ENCODE measurements at places on chromosomes 16 and 17. TPM values are rescaled to one million over a fixed set of nuclear protein-coding genes. Genes with fewer than 3 reads are reported as not detected.

Gene HEATR9
- total RNA-seq, result 0.17 TPM

Gene EIF1
- total RNA-seq, result 974 TPM

Gene SLC38A8
- not detected for total RNA-seq

Gene COX10
- total RNA-seq, result 13.5 TPM

Gene PIPOX
- 0.87 TPM for total RNA-seq

Gene TEKT5
- not detected for total RNA-seq

Gene C16orf96
- total RNA-seq, result 0.32 TPM

Gene PRR29
- 0.43 TPM for total RNA-seq

Gene C1QTNF1
- 28.3 TPM for total RNA-seq

Gene HSD17B1
- 1.4 TPM for total RNA-seq

DNA sequence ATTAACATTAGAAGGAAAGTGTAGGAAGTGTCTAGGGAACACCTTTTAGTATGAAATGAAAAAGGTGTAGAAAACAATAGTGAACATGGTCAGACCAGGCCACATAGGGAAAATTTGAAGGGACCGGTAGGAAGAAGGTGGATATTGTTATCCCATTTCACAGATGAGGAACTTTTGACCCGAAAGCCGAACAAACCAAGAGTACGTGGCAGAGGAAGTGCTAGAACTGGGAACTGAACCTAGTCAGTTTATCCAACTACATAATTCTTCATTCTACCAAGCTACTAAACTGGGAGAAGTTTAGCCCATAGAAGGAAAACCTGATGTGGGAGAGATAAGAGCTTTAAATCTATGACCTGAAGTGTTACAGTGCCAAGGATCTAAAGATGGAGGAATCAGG is 43.2 kb downstream of the YPEL2 start:
- DNase-seq, result no peak

DNA sequence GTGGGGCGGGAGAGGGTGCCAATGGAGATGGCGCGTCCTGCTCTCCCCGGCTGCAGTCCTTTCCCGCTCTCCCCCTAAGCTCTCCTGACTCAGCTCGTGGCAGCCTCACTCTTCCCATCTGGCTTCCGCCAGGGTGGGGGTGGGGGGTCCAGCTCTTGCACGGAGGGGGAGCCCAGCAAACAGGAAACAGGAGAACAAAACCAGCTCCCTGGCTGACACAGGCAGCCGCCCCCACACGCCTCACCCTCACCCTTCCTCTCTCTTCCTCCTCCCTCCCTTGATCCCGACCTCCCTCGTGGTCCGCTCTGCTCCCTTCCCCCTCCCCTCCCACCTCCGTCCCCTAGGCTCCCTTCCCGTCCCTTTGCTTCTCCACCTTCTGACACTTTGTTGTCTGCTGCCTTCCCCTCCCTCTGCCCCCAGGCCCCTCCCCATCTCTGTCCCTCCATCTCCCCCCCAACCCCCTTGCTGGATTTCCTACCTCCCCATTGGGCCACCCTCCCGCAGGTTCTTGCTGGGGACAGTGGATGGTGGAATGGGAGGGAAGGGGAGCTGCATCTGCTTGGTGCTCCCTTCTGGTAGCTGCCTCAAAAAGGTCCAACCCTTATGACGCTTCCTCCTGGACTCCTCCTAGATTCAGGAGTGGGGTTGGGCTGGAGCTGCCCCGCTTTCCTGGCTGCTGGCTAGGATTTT is 23.7 kb downstream of the ARHGAP23 start:
- DNase-seq, result no peak

DNA sequence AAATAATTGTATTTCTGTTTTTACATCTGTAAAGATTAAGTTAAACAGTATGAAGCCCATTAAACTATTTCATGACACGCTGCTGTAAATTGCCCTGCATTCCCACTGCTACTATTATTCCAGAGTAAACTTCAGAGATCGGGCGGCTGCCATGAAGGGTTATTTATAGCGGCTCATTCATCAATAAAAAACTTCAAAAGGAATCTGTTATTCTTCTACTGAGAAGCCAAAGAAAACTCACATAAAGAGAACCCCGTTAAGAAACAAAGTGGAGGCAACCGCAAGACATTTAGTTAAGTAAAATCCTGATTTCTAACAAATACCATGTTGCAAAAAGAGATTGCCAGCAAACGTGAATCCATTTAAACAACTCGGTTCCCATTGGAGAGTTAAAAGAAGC is 16.4 kb downstream of the FOXL1 start:
- no peak for DNase-seq

GRCh38 chr17:43553573-43553972 is 7.4 kb upstream of the ETV4 start:
- no peak for DNase-seq

- DNase-seq, result no peak
These were observed 601 bp downstream of the SPNS1 start for GRCh38 chr16:28975158-28975599.

DNA sequence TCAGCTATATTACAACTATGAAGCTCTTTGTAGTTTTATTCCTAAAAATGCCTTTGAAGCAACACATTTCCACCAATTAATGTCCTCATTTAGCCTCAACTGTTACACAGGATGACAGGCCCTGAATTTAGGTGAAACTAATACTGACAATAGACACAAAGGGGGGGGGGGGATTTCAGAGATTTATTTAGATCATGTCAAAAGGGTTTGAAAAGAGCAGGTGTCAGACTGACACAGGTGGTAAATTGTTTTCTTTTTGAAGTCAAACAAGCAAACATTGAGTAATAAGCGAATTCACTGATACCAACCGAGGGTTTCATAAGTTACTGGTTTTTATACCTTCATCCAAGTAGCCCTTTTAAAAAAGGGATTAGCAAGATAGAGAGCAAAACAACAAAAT is 40.8 kb downstream of the KANSL1 start:
- DNase-seq, result no peak

- no peak for DNase-seq
These were observed 198.9 kb downstream of the ABCC12 start for GRCh38 chr16:47956916-47957315.

- peak; percentile 83 for DNase-seq
These were observed 219.3 kb upstream of the GSE1 start for GRCh38 chr16:85393674-85394451.

DNA sequence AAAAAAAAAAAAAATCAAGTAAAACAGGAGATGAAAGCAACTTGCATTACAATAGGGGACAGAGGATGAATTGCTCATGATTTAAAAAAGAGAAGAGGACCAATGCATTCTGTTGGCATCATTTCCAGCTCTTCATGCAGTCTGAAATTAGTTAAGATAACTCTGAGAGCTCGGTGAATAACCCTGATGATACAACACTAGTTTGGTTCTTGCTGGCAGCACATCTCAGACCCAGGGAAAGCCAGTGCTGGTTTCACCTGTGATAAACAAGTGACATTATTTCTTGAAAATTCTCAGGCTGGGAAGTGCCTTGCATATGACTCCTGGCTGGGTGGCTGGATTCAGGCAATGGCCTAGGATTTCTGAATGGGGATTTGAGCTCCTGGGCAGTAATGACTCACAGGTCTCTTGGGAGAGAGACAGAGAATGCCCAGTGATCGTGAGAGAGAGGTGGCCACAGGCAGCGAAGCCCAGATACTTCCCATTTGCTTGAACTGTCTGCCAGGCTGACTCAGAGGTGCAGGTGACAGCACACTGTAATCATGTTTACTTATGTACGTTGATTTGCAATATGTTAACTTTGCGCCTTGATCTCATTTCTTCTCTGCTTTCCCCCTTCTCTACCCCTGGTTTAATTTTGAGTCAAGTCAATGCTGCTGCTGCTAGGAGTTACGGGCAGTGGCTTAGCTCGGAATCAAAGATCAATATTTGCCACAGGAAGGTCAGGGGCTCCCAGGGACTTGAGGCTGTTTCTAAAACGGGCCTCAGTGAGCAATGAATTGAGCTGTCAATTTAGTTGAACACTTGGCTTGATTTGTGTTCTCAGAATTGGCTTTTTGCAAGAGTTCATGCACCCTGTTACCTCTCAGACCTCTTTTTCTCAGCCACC is 27.1 kb downstream of the ARSG start:
- DNase-seq, result no peak

- DNase-seq, result no peak
These were observed 348.9 kb upstream of the DYNLRB2 start for GRCh38 chr16:80191928-80192327.

DNA sequence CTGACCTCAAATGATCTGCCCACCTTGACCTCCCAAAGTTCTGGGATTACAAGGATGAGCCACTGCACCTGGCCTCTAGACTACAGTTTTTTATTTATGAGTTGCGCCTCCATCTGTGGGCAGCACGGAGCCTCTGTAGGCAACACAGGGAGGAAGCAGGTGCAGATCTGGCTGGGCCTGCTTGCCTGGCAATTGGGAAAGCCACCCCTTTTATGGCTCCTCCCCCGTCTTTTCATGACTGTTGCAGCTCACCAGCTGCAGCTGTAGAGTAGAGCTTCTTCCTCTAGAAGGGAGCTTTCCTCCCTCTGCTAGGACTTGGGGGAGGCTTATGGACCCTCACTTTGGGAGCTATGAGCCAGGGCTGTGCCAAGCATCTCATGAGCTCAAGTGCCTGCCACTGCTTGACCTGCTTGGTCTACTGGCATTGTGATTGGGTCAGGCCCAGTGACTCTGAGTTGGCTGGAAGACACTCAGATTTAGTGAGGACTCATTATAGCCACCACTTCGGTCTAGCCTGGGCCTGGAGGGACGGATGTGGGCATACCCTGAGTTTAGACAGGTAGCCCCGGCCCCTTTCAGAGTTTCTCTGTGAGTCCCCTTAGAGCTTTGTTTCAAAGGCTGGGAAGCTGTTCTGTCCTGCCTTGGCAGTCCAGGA is 6.9 kb upstream of the SLC7A6 start:
- no peak for DNase-seq

- peak; percentile 38 for DNase-seq
These were observed 12.8 kb downstream of the PIMREG start for GRCh38 chr17:6456914-6457687.

- no peak for DNase-seq
These were observed 25.3 kb downstream of the VWA3A start for GRCh38 chr16:22117609-22118008.

GRCh38 chr17:927611-928461 is 51.7 kb downstream of the NXN start:
- DNase-seq, result no peak

DNA sequence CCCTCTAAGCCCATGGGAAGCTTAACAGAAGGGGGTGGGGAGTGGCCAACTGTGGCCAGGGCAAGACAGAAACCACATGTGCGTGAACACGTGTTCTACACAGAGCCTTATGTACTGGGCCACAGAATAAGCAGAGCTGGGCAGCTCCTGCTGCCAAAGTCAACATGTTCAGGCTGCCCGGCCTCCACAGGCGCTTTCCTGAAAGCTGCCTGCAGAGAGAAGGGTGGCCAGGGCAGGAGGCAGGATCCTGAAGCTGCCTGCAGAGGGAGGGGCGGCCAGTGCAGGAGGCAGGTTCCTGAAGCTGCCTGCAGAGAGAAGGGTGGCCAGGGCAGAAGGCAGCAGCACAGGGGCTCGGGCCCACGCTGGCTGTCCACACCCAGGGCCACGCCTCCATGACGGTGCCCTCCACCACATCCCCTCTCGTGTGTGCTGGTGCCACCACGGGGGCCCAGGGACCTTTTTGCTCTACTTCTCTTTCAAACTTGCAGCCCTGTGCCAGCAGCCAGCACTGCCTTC is 79.5 kb downstream of the ANKRD11 start:
- peak; percentile 83 for DNase-seq

DNA sequence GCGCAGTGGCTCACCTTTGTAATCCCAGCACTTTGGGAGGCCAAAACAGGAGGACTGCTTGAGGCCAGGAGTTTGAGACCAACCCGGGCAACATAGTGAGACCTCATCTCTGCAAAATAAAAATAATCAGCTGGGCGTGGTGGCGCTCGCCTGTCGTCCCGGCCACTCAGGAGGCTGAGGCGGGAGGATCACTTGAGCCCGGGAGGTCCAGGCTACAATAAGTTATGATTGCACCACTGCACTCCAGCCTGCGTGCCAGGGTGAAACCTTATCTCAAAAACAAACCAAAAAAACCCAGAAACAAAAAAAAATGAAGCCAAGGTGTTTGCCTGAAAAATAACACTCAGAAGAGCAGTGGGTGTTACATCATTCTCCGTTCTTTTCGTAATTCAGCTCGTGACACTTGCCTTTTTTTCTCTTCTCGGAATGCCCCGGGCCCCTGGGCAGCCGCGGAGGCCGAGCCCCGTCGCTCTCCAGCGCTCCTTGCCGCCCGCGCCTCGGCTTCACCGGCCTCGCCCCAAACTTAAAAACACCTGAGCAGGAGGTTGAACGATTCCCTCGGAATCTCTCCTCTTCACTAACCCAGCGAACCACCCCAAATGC is 17.0 kb downstream of the PRCD start:
- peak; percentile 83 for DNase-seq

DNA sequence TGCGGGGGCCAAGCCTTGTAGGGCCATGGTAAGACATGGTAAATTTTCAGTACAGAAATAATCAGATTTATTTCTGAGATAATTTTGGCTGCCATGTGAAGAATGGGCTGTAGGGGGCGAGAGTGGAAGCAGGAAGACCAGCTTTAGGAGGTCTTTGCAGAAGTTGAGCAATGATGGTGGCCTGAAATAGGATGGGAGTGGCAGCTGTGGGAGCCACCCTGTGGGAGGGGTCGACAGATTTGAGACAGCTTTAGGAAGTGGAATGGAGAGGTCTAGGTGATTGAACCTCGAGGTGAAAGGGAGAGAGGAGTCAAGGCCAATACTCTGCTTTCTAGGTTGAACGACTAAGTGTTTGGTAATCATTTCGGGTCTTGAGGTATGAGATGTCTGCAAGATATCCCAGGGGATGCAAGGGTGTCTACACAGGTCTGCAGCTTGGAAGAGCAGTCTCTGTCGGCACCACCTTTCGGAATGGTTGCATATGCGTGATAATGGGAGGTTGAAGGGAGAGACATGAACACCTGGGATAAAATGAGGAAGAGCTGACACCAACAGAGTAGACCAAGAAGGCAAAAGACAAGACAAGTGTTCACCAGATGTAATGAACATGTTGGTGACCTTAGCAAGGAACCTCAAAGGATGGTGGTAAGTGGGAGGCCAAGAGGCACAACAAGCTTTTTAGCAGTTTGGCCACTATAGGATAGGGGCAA is 4.2 kb upstream of the ATXN7L3 start:
- DNase-seq, result no peak

GRCh38 chr17:5587438-5588032 is 3.2 kb upstream of the NLRP1 start:
- DNase-seq, result no peak

DNA sequence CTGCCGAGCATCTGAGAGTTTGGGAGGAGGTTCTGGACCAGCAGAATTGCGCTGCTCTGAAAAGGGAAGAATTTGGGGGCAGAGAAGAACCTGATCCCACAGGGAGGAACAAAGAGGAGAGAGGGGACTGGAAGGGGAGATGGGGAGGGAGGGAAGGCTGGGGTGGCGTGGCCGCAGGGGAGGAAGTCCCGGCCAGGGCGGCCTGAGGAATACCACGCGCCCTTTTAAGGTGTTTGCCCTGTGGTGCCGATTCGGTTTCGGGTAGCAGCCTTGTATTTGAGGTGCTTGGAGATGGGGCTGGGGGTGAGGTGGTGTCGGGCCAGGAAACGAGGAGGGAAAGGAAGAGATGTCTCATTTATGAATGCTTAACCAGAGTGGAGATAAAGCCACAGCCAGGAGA is 51.3 kb downstream of the AKAP1 start:
- DNase-seq, result no peak

GRCh38 chr16:25896411-25896810 is 204.7 kb downstream of the HS3ST4 start:
- no peak for DNase-seq
